Fibroblast of upper back skin (primary cell): ENCODE measurements at places on chromosomes 3 and 15.
A peak's percentile ranks its signal among the peaks of the same experiment; 100 is the strongest.

DNA sequence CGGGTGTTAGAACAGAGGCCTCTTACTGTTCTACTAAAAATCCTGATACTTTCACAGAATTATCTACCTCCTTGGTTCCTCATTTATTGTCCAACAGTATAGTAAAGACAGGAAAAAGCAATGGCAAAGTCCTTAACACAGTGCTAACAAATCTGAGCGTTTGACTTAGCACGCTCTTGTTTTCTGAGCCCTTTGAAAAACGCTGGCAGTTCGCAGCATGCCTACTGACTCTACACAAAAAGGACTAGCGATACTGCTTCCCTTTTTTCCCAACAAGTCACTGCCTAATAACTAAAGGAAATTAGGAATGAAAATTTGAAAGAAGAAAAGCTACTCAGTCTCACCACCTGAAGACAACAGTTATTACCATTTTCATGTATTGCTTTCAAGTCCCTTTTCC is 34.8 kb upstream of the CEMIP start:
- DNase-seq = no peak

- DNase-seq = peak; percentile 50
Observed at GRCh38 chr3:9280451-9281219, 31.2 kb upstream of the SRGAP3 start.

- DNase-seq = peak; percentile 99
Observed at GRCh38 chr3:146803745-146804144, 198.6 kb upstream of the PLSCR5 start.

- no peak for DNase-seq
Observed at GRCh38 chr3:24336101-24336500, 158.5 kb downstream of the THRB start.

- DNase-seq = peak; percentile 11
Observed at GRCh38 chr3:149085828-149086231, 503 bp downstream of the HLTF start.

- no peak for DNase-seq
Observed at GRCh38 chr3:143408771-143409170, 289.2 kb downstream of the CHST2 start.

DNA sequence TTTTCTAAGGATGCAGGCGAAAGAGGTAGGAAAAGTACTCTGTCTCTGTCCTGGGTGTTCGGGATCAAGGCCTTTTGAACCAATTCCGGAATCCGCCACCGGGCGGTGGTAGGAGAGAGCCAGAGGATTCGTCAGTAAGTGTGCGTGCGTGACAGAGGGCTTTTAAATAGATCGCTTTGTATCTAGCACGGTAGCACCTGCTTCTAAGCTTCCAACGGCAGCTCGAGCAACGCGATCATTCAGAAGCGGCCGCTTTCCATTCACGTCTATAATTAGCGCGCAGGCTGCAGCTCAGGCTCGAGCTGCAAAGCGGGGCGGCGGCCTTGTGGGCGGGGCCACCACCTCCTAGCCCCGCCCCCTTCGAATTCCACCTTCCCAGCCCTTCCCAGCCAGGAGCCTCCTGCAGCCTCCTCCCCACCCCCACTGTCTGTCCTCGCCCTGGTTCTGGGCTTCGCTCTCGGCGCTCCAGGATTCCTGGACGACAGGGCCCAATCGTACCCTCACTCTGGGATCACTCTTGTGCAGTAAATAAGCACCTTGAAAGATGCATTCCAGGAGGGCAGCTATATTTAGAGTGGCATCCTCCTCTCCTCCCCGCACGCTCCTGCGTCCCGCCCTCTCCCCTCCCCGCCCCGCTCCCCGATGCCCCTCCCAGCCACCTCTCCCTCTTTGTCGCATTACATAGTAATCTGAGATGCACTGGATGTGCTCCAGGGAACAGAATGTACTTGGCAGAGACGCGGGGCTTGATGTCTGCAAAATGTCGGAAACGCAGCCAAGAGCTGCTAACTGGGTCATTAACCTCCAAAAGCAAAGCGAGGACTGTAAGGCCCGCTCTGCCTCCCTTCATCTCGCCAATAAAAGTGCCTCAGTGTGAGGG is 224.1 kb upstream of the TPRG1 start:
- DNase-seq = peak; percentile 92

- no peak for DNase-seq
Observed at GRCh38 chr3:122397201-122397600, 13.2 kb downstream of the FAM162A start.

DNA sequence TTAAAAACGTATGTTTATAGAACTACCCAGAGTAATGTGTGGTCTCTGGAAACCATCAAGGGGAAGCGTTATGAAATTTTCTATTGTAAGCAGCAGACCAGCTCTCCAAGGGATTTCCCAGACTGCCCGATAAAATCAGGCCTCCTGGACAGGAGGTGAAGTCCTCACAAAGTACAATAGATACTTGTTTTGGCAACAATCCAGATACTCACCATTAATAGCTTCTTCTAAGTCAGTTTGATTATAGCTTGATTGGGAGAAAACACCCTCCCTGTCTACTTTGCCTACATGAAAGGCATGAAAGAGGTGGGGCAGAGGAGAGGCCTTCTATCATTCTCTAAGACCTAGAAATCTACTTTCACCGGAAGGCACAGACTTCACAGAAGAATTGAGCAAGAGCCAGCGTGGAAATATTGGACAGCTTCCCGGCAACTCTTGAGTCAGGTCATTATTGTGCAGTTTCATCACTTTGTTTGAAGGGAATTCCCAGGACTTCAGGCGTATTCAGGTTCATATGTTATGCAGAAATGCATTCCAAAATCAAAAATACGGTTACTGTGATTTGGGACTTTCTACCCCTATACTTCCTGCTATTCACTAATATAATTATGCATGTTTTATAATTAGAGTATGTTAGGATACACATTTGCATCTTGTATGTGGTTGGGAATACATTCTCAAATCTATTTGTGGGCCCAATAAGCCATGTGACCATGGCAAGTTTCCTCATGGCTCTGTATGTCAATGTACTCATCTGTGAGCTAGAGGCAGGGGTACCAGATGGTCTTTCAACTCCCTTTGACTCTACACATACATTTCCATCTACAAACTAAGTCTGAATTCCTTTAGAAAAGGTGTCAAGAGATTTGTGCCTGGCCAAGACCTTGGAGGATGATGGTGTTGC is 103.5 kb downstream of the CD47 start:
- peak; percentile 98 for DNase-seq

- no peak for DNase-seq
Observed at GRCh38 chr3:107514453-107514852, 8.3 kb upstream of the BBX start.

DNA sequence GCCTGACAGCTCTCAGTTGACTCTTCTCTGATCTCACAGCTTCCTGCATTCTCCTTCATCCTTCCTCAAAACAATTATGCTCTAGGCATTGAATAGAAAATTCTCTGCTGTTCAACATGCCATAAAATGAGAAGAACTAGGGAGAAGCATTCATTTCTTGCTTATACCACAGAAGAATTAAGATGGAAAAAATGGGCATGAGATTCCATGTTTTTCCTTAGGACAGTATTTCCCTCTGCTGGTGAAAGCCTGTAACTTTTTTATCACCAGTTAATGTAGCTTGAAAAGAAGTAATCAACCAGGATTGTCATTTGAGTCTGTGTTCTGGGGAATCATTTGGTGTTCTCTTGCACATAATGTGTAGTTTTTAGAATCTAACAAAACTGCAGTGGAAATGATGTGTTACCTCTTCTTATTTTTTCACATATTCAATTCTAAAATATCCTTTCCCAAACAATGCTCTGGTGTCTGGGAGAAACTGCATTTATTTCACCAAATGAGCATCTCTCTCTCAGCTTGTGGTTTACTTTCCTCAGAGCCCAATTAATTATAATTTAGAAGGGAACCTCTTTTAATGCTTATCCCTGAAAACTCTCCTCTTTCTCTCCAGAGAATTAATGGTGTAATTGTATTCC is 92.8 kb upstream of the DCBLD2 start:
- DNase-seq = peak; percentile 69

DNA sequence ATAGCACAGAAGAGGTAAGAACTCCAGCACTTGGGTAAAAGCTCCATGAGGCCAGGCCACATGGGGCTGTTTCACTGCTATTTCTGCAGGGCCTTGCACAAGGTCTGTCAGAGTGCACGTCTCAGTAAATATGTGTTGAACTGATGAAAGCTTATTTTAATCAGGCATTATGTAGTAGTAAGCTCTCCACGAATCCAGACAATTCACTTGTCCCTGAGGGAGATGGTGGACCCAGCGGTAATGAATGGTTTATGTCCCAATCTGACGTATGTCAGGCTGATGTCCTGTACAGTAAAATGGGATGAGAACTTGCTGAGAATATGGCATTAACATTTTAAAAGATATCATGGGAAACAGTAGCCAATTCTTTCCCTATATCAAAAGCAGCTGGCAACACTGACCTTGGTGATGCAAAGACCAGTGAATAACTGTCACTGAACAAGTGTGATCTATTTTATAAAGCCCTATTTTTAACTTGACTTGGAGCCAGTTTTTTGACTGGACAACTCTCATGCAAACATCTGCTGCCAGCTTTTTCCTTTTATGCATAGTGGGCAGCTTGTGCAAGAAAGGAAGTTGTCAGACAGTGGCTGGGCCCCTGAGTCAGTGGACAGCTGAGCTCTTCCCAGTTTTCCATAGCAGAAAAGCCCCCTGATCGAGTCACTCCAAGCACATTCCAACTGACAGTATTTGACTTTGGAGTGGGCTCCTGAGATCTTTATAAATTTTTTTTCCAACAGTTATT is 519.8 kb upstream of the MDFIC2 start:
- peak; percentile 97 for DNase-seq

- peak; percentile 88 for DNase-seq
Observed at GRCh38 chr3:110420158-110420641, 651.4 kb upstream of the NECTIN3 start.

- DNase-seq = no peak
Observed at GRCh38 chr3:149356630-149357029, 20.8 kb downstream of the TM4SF1 start.

GRCh38 chr3:43879166-43879565 is 188.4 kb downstream of the ABHD5 start:
- no peak for DNase-seq

- no peak for DNase-seq
Observed at GRCh38 chr3:12114251-12114650, 44.5 kb downstream of the TIMP4 start.
